Stimulated activated CD4-positive, alpha-beta T cell treated with anti-CD3 and anti-CD28 coated beads, Interleukin-12 subunit alpha, Interleukin-12 subunit beta, amount 100 ng/mL, for 4 hours (primary cell): ENCODE measurements at places on chromosomes 13 and 19.

DNA sequence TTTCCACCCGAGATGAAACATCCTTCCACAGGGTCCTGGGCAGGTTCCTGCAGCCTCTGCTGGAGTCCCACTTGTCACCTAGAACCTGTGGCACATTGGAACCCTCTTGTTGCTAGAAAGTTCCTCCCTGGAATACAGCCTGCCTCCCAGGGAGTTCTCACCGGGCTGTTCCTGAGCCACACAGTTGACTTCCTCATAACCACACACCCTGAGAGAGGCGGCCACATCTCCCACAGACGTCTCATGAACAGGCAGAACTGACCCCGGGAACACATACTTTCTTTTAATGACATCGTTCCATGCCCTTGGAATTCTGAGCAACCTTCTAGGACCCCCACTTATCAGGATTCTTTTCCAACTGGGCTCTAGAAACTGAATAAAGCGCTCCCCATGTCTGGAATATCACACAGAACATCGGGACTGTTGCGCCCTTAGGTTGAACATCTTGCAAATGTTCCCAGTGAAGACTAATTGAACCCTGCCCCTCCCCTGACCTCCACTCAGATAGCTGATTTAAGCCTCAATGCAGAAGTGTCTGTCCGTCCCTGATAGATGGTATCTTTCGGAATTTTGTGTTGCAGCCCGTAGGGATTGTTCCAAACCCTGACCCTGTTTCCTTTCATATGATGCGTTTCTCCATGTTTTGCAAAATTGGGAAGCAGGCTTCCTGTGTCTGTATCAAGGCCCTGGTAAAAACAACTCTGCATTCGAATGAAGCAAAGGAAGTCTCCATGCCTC is 91.1 kb downstream of the RAB20 start:
- no peak for DNase-seq

DNA sequence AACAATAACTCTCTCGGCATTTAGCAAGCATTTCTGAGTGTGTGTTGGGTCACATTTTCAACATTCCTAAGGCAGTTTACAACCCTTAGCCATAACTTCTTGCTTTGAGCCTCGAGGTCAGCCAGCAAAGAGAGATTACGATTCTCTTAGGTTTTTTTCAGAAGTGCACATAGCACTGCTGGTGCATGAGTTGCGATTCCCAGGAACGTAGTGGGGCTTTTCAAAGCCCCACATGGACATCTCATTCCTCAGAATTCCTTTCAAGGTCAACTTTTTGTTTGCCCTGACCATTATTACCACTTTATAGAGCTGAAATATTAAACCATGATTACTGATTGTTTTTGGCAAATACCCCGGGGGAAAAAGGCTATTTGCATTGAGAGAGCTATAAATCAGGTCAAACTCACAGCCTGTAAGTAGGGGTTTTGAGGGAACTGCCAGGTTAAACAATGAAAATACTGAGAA is 705.3 kb downstream of the GPC5 start:
- no peak for DNase-seq

DNA sequence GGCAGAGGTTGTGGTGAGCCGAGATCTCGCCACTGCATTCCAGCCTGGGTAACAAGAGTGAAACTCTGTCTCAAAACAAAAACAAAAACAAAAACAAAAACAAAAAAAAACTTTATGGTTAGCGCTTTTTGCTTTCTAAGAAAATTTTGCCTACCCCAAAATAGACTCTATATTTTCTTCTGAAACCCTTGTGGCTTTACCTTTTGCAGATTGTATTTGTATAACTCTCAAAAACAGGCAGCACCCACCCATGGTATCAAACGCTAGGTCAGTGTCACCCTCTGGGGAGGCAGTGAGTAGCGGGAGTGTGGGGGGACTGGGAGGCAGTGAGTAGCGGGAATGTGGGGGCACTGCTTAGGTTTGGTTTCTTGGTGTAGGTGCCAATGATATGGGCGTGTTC is 7.5 kb upstream of the SLC39A3 start:
- DNase-seq: no peak

DNA sequence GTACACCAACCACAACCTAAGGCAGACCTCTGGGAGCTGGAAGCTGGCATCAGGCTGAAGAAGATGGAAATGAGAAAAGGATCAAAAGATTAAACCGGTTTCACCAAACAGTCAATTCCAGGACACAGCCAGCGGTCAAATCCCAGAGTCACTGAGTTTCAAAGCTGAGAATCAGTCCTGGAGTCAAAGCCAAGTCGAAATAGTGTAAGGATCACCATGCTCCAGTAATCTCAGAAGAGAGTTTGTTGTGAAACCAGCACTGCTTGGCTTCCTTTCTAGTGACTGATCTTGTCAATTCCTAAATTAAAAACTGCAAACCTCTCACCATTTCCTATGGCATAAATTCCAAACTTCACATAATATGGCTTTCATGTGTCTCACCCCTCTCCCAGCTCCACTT is 198.8 kb downstream of the GPC6 start:
- DNase-seq: no peak

GRCh38 chr13:26719356-26719945 is 41.1 kb downstream of the GPR12 start:
- no peak for DNase-seq

DNA sequence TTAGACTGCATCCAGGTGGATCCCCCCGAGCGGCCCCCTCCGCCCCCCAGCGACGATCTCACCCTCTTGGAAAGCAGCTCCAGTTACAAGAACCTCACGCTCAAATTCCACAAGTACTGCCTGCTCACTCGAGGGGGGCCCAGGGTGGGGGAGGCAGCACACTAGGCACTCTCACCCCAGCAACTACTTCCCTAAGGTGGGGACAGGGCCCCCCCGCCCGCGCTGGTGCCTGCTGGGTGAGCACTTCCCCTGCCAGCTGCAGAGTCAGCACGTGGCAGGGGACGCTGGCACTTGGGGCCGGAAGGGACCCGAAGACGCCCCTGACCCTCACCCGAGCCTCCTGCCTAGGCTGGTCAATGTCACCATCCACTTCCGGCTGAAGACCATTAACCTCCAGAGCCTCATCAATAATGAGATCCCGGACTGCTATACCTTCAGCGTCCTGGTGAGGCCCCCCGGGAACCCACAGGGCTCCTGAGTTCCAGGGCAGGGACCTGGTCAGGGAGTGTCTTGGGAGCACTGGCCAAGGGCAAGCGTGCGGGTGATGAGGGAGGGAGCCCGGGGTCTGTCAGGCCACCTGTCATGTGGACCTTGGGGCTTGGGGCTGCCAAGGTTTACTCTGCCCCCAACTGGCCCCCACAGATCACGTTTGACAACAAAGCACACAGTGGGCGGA is 5.2 kb downstream of the MCOLN1 start:
- DNase-seq: no peak

- no peak for DNase-seq
These were observed 62.1 kb downstream of the TM9SF2 start for GRCh38 chr13:99563404-99563803.

DNA sequence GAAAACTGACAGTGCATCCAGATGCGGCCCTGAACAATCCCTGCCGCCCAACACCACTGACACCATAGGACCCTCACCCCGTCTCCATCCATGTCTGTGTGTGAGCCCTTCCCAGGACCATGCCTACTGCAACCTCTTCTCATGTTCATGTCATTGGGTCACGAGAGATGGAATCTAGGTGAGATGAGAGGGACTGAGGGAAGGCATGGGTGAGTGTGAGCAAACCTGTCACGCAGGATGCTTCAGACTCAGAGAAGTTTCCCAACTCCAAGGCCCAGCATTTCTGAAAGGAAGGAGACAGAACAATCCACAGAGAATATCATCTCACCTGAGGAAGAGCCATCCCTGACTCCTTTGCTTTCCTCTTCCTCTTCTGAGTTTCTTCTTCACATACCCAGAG is 5.7 kb downstream of the ZNF888 start:
- no peak for DNase-seq

- DNase-seq: no peak
These were observed 29.7 kb downstream of the NAXD start for GRCh38 chr13:110644892-110645521.

GRCh38 chr13:48158915-48159314 is 64.0 kb upstream of the MED4 start:
- DNase-seq: no peak

- no peak for DNase-seq
These were observed 290.0 kb downstream of the MZT1 start for GRCh38 chr13:72437458-72437857.

- no peak for DNase-seq
These were observed 17.6 kb upstream of the SPATA13 start for GRCh38 chr13:24142886-24143285.

GRCh38 chr13:45303026-45303425 is 38.0 kb downstream of the TPT1 start:
- no peak for DNase-seq
